Epithelial cell of esophagus (primary cell): ENCODE measurements at places on chromosomes 13 and 19.

GRCh38 chr19:13011653-13012389, 16.5 kb downstream of the NFIX start:
- DNase-seq, result no peak

GRCh38 chr13:39740761-39741160, 85.3 kb downstream of the COG6 start:
- no peak for DNase-seq

GRCh38 chr19:33194532-33194885, 379 bp downstream of the LRP3 start:
- no peak for DNase-seq

DNA sequence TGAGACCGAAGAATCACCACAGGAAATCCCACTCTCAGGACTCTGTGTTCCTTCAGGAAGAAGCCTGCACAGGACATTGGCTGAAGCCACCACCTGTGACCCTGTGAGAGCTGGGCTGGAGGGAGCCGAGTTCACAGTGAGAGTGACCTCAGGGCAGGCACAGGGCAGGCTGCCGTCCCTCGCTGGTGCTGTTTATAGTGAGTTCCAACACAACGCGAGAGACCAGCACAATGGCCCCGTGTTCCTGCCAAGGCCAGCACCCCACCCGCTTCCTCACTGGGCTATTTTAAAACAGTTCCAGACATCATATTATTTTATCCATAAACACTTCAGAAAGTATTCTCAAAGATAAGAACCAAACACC, 18.4 kb upstream of the GAS6 start:
- DNase-seq, result no peak

DNA sequence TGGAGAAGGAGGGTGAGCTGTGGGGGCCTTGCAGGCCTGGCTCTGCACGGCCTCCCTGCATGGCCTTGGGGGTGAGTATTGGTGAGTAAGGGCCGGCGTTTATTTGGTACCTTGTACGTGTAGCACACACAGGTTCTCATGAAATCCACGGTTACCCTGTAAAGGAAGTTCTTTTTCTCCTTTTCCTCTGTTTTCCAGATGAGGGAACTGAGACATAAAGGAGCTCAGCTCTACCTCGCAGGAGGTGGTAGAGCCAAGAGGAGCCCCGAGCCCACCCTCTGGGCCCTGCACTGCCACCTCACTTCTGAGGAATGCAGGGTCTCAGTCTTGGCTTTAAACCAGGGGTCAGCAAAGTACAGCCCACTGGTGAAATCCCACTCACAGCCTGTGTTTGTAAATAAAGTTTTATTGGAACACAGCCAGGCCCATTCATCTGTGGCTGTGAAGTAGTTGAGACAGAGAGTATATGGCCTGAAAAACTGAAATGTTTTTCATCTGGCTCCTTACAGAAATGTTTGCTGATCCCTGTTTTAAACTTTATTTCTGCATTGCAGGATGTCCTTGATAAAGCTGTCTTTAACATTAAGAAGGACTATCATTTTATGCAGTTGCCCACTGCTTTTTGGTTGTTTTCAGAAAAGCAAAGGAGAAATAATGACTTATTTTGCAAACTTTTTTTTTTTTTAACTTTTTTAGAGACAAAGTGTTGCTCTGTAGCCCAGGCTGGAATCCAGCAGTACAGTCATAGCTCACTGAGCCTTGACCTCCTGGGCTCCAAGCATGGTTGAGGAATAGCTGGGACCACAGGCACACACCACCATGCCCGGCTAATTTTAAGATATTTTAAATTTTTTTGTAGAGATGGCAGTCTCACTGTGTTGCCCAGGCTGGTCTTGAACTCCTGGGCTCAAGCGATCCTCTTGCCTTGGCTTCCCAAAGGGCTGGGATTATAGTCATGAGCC, 6.4 kb downstream of the EPN1 start:
- no peak for DNase-seq

GRCh38 chr13:42702716-42703115, 78.7 kb upstream of the FAM216B start:
- DNase-seq, result no peak
